Central memory CD8-positive, alpha-beta T cell (primary cell): ENCODE measurements at places on chromosomes 1 and 21.

GRCh38 chr1:59006289-59006658, 222.4 kb upstream of the JUN start:
- no peak for DNase-seq

DNA sequence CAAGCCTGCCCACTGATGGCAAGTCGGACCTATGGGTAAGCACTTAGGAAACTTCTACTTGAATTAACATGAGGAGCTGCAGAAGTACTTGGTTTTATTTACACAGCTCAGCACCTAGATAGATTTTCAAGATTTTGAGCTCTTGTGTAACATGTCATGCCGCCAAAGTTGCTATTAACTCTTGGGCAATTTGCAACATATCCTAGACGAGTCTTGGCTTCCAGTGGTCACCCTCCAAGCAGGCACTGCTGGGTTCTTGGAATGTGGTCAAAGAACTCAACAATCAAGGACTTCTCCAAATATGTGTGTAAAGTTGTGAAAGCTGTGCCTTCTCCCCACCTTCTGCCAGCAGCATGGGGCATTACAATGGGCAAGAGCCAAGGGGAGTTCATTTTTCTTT, 17.8 kb upstream of the GUCA2B start:
- DNase-seq = no peak

DNA sequence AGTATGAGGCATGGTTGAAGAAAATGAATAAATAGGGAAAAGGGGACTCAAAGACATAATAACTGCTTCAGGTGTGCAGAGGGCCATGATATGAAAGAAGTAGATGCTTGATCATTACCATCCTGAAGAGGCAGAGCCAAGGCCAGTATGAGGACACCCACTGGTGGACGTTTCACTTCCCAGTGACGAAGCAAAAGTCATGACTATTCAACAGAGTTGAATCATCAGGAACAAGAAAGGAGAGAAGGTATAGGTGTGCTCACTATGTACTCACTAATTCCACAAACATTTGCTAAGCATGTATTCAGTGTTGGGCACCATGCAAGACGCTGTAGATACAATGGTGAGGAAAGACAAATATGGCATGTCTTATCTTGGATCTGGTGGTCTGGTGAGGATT, 319.2 kb upstream of the RUNX1 start:
- DNase-seq = no peak

- no peak for DNase-seq
Measured at GRCh38 chr1:226598455-226598849, 49.9 kb downstream of the STUM start.

DNA sequence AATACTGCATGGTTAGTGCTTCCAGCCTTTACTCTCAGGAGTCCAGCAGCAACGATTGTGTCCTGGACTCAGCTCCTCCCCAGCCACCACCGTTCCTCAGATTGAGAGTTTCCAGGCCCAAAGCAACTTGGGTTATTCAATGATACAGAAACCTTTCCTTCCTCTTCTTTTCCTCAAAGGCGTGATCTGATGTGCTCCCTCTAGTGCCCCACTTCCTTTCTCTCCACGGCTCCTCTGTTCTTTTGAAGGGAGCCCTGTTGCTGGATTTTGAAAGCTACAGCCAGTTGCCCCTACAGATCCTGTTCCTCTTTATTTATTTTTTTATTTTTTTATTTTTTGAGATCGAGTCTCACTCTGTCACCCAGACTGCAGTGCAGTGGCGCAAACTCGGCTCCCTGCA, 14.1 kb downstream of the CRP start:
- no peak for DNase-seq

GRCh38 chr1:206809504-206810084, 37.3 kb upstream of the IL10 start:
- no peak for DNase-seq

DNA sequence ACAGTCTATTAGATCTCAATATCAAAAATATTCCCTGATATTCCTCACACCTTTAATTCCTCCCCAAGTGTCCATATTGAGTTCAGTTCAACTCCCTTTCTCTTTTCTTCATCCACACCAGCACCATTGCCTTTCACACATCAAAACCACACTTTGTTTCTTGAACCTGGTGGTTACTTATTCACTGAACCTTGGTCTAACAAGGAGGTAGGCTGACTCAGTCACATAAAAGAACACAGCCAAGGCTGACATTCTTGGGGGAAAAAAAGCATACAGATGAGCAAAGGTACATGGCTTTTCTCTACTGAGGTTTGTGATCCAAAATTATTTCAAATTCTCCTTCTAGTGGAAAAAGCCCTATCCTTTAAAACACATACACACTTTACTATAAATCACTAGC, 131.7 kb upstream of the USH2A start:
- no peak for DNase-seq

DNA sequence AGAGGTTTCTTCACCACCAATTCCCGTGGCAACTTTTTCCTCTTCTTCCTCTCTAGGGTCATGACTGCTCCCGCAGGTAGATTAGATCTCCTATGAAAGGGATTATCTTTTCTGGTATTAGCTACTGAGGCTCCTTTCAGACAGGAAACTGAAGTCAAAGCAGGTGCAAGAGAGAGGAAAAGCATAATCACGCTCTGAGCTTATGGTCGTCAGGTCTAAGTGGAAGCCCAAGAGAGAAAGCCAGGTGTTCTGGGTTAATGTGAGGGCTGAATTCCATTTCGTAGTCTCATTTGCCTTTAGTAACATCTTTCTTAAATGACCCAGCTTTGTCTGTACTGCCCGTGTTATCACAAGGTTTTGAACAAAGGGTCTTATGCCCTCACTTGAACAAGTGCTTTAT, 8.3 kb upstream of the MAP3K21 start:
- DNase-seq = no peak

- DNase-seq = no peak
Measured at GRCh38 chr1:113057006-113057405, 16.0 kb upstream of the LRIG2 start.

GRCh38 chr1:19068639-19069276, 112.3 kb upstream of the IFFO2 start:
- DNase-seq = no peak

GRCh38 chr1:205301205-205301821, 20.2 kb downstream of the NUAK2 start:
- DNase-seq = no peak

GRCh38 chr1:30147188-30147587, 576.2 kb downstream of the MATN1 start:
- no peak for DNase-seq

- no peak for DNase-seq
Measured at GRCh38 chr1:242006976-242007375, 8.1 kb upstream of the MAP1LC3C start.

DNA sequence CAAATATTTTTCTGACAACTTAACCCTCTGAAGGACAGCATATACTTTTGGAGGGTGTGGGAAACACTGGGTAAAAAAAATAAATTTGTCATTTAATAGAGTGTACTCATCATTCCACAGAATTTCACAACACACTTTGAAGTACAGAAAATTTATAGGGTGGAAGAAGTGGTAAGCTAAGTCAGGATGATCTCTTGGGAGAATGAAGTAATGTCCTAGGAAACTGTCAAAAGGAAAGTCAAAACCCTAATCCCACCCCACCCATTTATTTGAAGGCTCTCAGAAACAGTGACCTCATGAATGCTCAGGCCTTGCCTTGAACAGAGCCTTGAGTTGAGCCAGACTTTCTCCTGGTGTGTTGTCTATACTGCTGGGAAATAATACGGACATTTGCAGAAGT, 7.3 kb upstream of the UAP1 start:
- DNase-seq = no peak

DNA sequence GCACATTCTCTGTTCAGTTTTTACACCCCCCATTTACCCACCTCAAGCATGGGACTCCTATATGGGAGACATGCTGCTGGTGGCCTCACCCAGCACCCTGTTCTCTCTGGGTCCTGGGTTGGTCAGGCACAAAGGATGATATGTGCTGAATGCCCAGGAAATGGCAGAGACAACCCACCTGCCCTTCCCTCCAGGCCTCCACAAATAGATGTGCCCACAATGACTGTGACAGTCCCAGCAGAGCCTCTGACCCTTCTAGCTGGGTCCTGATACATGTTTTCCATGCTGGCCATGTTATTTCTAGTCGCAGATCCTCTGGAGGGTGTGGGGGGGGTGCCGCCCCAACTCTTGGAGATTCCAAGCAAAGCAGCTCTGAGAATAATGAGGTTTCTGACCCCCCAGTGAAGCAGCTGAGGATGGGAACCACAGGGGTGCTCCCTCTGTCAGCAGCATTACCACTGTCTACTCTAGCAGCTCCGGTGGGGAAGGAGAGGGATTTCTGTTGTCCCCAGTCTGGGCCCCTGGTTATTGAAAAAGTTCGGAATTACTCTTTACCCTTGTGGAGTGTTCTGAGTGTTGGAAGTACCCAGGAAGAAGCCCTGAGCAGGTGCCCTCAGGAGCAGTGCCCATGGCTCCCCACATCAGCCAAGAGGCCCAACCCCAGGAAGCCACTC, 1.2 kb upstream of the CCDC28B start:
- no peak for DNase-seq

DNA sequence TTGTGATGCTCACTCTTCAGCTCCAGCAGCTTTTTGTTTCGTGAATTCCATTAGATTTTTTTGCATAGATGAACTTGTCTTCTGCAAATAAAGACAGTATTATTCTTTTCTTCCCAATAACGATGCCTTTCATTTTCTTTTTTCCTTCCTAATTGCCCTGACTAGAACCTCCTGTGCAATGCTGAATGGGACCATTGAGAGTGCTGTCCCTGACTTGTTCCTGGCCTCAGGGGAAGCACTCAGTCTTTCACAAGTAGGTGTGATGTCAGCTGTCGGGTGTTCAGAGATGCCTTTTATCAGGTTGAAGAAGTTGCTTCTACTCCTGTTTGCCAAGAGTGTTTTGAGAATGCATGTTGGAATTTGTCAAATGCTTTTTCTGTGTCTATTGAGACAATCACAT, 64.3 kb upstream of the ADARB1 start:
- DNase-seq = no peak
